ENCODE measurements at places on chromosomes 2 and 18.

DNA sequence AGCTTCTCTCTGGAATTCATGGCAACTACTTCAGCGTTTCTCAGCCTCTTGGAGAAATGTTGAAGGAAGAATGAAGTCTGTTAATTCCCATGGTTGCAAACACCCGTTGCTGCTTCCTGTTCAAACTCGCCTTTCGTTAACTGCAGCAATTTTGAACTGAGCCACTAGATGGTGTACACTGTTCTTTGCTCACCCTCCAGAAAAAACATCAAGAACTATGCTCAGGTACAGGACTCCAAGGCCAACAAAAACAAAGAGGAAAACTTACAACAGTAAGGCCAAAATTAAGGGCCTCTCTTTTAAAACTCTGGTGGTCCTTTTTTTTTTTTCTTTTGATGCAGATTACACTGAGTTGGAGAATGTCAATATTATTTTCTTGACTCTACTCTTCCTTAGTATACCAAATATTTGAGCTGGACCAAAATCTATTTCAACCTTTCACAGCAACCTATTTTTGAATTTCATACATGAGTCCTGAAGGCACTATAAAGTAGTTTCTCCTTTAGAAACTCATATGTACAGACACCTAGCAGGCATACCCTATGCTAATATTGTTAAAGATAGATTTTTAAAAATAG, 58.2 kb downstream of the KLHL14 start:
- peak; percentile 51 for DNase-seq

- DNase-seq = no peak
These were observed 11.2 kb upstream of the ATP9B start for GRCh38 chr18:79058007-79058406.

DNA sequence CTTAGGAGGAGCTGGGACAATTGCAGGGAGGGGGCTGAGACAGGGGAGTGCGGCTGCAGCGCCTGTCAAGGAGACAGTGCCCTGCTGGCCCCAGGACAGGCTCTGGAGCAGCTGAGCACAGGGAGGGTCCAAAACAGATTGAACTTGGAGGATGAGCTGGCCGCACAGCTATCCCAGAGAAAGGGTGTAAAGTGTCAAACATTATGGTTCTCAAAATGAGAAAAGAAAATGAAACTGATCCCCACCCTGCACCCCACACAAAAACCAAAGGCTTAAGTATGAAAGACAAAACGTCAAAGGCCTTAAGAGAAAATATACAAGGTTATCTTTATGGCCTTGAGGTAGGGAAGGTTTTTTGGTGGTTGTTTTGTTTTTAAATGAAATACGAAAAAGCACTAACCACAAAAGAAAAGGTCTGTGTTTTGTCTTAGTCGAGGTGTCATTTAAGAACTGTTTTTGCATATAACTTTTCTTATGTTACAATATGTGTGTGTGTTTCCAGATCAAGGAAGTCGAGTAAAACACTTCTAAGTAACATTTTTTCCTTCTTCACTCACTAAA, 111.8 kb downstream of the HDAC4 start:
- DNase-seq = no peak

DNA sequence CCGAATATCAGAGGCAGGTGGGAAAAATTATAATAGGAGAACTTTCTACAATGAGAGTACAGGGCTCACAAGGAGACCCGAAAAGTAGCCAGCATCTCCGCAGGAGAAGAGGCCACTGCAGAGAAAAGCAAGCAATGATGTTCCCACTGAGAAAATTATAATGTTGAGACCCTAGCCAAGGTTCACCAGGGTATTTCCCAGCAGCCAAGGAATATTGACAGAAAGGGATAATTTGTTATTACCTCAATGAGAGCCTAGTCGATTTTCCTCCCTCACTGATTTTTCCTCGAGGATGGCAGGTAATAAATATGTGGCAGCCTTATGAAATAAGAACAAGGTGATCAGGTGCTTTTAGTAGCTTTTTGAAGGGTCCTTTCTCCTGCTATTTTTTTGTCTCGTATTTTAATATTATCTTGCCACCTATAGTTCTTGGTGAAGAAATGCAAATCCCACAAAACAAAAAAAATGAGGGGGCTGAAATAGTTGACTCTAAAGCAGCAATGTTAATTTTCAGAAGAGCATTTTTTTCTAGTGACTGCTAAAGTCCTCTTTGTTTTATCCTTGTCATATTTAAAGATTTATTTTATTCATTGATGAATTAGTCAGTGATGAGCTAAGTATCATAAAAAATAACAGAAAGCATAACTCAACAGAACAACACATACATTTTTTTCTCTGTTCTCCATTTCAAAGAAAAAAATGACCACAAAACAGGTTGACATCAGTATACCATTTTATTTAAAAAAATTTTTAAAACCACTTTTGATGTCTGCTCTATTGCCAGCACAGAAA, 215.4 kb downstream of the KCNE4 start:
- no peak for DNase-seq

- no peak for DNase-seq
These were observed 77.0 kb upstream of the TMEM200C start for GRCh38 chr18:5972298-5972697.

DNA sequence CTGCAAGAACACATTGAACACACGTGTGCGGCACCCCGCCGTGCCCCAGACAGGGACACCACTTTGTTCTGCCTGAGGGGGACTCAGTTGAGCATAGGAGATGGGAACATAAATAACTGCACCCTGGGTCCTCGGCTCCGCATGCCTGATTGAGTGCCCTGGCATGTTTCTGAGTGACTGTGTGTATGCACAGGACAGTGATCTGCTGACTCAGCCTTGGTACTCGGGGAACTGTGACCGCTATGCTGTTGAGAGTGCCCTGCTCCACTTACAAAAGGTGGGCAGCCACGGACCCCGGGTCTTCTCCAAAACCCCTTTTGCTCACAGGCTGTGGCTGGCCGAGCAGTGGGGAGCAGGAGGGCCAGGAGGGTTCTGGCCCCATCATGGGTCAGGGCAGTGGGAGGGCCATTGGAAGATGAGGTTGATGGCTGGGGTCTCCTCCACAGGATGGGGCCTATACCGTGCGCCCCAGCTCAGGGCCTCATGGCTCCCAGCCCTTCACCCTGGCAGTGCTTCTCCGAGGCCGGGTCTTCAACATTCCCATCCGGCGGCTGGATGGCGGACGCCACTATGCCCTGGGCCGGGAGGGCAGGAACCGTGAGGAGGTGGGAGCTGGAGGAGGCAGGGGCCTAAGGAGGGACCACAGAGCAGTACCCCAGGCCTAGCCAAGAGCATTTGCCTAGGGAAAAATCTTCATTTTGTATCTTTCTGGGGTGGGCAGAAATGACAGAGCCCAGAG, 16.9 kb downstream of the SH2D6 start:
- DNase-seq = no peak

DNA sequence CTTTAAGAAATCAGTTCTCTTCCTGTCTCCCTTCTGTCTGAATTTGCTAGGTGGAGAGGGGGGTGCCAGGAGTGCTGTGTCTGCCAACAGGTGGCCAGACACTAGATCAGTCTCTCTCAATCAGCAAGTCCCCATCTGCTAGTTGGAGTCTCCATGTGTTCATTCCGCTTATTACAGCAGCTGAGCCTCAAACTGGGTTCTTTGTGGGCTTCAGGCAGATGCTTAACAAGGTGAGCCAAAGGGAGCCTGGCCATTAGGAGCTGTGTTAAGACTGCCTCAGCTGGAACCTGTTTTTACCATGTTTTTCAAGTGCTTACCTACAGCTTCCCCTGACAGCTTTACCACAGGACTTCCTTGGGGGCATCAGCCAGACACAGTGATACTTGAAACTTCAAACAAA, 401.9 kb downstream of the LRP1B start:
- peak; percentile 96 for DNase-seq

GRCh38 chr2:39383146-39383545, 53.9 kb downstream of the MAP4K3 start:
- no peak for DNase-seq

GRCh38 chr2:127324635-127325034, 30.7 kb upstream of the ERCC3 start:
- peak; percentile 30 for DNase-seq

GRCh38 chr2:28247290-28247689, 145.4 kb upstream of the FOSL2 start:
- DNase-seq = peak; percentile 82

- DNase-seq = no peak
These were observed 146.3 kb upstream of the ZC3H15 start for GRCh38 chr2:186339716-186340115.

- no peak for DNase-seq
These were observed 219.0 kb upstream of the DSEL start for GRCh38 chr18:67735506-67735905.

DNA sequence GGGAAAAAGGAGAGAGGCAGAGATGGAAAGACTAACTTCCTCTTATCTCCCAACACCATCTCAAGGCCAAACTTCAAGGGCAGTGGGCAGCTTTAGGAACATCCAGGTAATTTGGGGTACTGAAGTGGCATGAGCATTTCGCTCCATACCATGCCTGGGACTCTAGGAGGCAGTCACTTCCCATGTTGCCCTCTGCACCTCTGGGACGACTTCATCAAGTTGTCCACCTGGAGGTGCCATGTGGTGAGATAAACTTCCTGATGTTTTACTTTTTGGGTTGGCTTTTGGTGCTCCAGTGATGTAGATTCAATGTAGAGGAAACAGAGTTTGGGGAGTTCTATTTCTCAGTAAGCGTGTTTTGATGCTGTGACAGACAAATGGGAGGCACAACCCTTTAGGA, 56.3 kb upstream of the UPP2 start:
- no peak for DNase-seq

GRCh38 chr18:63137999-63138435, 181.6 kb downstream of the BCL2 start:
- no peak for DNase-seq

- DNase-seq = no peak
These were observed 52.5 kb downstream of the CDH2 start for GRCh38 chr18:28124131-28125029.

- DNase-seq = no peak
These were observed 55.6 kb upstream of the ACMSD start for GRCh38 chr2:134782792-134783191.

GRCh38 chr2:20365249-20365817, 14.7 kb upstream of the PUM2 start:
- DNase-seq = no peak

- DNase-seq = no peak
These were observed 619 bp downstream of the GALM start for GRCh38 chr2:38666556-38666910.

DNA sequence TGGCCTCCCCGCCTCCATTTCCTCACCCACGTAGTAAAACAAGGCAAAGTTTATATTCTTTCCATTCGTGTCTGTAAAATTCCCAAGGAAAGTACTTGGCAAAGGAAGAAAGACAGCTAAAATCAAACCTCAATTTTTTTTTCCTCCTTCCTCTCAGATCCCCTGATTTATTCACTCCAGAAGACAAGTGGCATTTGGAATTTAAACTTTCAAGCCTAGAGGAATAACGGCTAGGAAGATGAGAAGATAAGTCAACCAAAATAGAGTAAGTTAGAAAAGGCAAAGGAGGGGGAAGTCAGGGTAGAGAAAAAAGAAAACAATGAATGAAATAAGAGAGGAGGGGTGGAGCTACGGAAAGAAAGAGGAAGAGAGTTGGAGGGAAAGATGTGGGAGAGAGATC, 198.9 kb upstream of the PIK3C3 start:
- DNase-seq = no peak

DNA sequence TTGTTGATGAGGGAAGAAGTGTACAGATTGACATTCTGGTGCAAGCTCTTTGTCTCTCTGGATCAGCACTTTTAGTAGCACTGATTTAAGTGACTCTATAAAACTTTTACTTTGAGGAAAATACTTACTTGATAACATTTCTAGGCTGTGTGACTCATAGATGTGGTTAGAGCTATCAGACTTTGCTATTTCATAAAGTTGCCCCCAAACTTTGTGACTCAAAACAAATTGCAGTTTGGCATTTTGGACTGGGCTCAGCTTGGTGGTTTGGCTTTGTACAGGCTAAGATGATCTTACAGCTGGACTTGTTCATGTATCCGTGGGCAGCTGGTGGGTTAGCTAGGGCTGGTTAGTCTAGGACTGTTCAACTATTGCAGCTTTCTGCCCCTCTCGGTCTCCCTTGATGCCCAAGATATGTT, 42.1 kb upstream of the GLS start:
- no peak for DNase-seq

DNA sequence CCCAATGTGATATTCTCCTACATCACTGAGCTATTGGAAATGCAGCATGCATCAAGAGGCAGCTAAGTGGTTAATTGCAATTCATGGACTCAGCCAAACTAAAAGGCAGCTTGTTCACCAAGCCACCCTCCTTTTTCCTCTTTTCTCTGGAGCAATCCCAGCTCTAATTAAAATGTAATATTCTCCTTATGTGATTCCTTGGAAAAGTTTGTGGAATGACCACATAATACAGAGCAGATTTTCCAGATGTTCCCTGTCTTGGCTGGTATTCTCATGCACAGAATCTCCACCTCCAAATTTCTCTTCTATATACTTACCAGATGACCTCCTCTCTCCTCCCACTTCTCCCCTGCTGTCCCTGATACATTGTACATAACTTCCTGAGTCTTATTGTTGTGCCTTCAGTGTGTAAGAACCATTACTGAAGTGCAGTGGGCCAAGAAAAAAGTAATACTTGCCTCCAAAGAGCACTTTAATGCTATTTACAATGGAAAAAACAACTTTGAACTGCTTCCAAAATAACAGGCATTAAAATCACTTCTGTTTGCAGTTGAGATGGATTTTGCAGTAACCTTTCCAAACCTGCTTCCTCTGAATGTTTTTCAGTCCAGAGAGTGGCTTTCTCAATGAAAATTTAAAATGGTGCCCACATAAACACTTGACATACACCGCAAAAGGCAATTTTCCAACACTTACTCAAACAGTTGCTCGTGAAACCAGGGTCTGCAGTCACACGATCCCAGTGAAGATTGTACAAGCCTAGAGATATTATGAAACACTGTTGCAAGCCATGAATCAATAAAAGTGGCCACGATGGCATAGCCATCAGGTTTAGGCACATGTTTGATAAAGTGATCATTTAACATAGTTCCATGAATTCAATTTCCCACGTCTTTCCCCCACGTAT, 258.0 kb downstream of the MTX2 start:
- no peak for DNase-seq

DNA sequence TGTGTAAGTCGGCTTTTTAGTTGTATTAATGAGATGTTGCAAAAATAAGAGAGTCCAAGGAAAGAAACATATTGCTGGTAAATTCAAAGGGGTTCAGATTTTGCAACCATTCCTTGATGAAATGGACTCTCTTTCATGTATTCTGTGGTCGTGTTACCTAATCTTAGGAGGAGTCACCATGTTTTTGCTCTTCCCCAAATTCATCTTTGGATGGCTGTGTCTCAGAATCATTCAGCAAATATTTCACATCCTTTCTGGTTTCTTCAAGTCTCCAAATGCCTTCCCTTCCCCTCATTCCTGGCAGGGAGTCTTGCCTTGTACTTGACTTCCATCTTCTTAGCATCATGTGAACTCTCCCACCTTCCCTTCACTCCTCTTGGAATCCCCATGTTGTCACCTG, 66.1 kb downstream of the PTPRM start:
- DNase-seq = no peak

GRCh38 chr2:226790431-226790830, 9.2 kb downstream of the IRS1 start:
- no peak for DNase-seq

- DNase-seq = no peak
These were observed 23.9 kb upstream of the ACOXL start for GRCh38 chr2:110708455-110708854.
